ENCODE measurements at places on chromosomes 7 and 10. TPM values are rescaled to one million over a fixed set of nuclear protein-coding genes. Genes with fewer than 3 reads are reported as not detected.

DNA sequence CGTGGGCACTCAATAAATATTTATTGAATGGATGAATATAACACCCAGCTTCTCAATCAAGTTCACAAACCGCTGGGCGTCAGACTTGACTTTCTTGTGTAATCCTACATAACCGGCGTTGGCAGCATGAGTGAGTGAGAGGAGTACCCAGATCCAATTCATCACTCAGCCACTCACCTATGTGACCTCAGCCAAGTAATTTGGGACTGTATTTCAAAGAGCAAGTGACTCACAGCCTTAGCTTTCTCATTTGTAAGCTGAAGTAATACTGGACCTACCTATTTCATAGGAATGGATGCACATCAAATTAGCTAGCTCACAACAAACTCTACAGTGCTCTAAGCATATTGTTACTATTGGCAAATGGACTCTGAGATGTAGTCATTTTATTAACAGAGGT is 53.8 kb upstream of the FAM204A start:
- DNase-seq: no peak

DNA sequence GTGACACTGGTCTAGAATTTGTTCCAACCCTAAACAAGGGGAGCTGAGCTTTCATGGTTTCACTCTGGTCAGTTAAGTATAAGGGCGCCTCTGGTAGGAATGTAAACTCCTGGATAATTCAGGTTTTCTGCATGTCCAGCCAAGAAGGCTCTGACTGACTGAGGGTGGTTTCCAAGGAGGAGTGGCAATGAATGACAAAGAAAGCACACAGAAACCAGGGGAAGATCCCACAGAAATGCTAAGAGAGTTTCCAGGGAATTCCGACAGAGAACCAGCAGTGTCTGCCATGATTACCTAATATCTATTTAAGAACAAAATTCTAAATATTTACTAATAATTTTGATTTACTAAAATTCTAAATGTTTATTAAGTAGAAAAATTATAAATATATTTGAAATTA is 27.3 kb upstream of the NRG3 start:
- no peak for DNase-seq

GRCh38 chr7:15403751-15404150 is 158.1 kb downstream of the AGMO start:
- DNase-seq: no peak

GRCh38 chr10:105094048-105094447 is 453.0 kb downstream of the SORCS3 start:
- no peak for DNase-seq

DNA sequence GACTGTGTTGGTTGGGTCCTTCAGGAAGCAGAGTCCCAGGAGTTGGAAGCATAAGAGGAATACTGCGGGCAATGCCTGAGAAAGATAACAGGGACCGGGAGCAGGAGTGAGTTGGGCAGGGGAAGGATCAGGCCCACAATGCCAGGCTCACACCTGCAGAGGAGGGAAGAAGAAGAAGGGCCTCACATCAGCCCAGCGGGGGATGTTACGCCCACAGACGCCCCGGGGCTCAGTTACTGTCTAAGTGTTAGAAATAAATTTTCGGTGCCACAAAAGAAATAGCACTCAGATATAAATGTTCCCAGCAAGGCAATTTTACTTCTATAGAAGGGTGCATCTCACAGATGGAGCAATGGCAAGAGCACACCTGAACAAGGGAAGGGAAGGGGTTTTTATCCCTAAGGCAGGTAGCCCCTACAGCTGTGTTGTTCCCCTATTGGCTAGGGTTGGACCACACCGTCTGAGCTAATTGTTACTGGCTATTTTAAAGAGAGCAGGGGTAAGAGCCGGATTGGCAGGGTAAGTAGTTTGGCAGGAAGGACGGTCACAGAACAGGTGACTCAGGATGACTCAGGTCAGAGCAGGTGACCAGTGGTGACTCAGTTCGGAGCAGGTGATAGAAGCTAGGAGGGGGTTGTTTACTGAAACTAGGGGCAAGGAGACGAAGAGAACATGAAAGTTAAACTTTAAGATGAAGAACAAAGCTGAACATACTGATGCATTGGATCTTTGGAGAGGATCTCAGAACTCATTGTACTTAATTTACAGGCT is at the start of gene NOS3:
TSS of gene NOS3 (plus strand) at position 602 of the 771 bp plus-strand sequence. CDS start 2,787 bp downstream, outside the sequence.
- no peak for DNase-seq

- no peak for DNase-seq
Observed at GRCh38 chr7:111224354-111225231, 133.7 kb downstream of the LRRN3 start.

DNA sequence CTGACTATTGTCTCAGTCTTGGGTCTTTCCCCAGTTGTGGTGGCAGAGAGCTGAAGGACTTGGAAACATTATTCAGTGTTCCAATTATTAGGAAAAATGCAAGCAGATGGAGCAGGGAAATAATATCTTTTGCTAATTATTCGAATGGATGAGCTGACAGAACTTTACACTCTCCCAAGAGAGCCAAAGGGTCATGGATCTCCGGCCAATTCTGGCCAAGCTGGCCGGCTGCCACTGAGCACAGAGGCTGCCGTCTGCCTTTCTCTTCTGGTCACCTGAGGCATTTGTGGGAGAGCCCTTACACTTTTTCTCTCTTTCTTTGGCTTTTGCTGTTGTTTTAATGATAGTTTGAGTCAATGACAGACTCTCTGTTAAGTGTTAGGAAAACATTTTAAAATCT is 22.2 kb upstream of the CNTNAP2 start:
- no peak for DNase-seq

GRCh38 chr10:127715782-127716378 is 21.1 kb upstream of the FOXI2 start:
- no peak for DNase-seq

Gene CCZ1
- 67.0 TPM for total RNA-seq

Gene AGR3
- not detected for total RNA-seq

Data from aorta (tissue), 5 donors.